ENCODE measurements at places on chromosomes 7 and 10.

- no peak for DNase-seq
Observed at GRCh38 chr10:105259201-105259600, 618.1 kb downstream of the SORCS3 start.

DNA sequence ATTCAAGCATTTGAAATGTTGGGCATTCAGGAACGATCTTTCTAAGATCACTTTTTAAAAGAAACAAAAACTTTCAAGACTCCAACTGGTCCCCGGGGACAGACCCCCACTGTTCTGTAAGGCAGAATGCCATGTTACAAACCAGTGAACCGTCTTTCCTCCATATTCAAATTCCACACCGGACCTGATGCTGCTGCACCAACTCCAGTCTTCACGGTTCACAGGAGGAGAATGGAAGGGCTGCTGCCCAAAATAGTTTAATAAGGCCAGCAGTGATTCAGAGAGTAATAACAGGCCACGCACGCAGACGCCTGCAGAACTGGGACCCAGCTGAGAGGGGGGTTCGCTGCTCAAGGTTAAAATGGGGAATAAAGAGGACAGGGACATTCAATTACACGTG, 47.2 kb downstream of the OSBPL3 start:
- DNase-seq = no peak

- peak; percentile 21 for DNase-seq
Observed at GRCh38 chr10:118543714-118544400, 51.6 kb downstream of the PRLHR start.

- no peak for DNase-seq
Observed at GRCh38 chr7:44275957-44276570, 49.3 kb downstream of the CAMK2B start.

GRCh38 chr7:32518534-32519140, 23.3 kb downstream of the AVL9 start:
- peak; percentile 42 for DNase-seq

DNA sequence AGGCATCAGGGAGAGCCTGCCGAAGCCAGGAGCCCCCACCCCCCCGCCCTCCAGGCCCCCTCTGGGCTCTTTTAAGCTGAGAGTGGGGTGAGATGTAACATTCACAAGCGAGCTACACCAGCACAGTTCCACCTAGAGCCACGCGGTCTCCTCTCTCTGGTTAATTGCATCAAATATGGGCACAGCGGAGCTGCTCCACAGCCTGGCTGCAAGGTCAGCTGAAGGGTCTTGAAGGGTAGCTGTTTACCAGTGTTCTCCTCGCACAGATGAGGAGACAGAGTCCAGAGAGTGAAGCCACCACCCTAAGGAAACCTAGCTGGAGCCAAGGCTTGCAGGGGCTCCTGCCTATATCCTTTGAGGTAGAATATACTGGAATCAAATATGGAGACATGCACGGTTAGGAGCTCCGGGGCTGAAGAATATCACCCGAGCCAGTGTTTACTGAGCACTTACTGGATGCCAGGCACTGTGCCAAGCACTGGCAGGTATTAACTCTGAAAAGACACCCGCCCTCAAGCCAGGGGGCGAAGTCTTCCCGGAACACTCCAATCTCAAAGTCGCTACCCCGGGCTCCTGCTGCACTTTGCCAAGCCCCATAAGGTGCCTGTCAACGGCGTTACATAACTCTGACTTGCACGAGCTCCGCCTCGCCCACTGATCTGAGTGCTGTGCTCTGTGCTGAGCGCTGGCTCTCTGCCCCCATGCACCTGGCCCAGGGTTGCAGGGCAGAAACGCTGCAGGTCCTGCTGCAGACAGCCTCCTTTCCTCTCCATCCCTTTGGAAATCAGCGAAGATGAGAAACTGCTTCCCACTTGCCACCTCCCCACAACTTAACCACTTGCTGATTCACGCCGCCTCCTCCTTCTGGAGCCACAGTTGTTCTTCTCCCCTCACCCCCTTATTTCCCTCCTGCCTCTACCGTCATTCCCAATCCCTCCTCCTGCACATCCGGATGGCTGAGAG, 5.4 kb downstream of the CHST15 start:
- DNase-seq = no peak

GRCh38 chr7:30688718-30689221, 6.5 kb upstream of the CRHR2 start:
- no peak for DNase-seq

DNA sequence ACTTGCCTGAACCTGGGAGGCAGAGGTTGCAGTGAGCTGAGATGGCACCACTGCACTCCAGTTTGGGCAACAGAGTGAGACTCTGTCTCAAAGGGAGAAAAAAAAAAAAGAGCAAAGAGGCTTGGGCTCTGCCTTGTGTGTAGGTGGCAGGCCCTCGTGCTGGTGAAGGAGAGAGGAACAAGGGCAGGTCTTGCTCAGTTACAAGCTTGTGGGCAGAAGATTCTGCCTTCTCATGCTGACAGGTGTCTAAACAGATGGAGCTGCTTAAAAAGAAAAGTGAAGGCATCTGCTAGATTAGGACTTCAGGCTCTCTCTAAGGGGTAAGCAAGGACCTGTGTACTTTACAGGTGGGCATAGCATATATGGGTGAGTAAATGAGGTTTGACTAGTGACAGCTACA, 65.5 kb upstream of the TRIM8 start:
- peak; percentile 68 for DNase-seq

DNA sequence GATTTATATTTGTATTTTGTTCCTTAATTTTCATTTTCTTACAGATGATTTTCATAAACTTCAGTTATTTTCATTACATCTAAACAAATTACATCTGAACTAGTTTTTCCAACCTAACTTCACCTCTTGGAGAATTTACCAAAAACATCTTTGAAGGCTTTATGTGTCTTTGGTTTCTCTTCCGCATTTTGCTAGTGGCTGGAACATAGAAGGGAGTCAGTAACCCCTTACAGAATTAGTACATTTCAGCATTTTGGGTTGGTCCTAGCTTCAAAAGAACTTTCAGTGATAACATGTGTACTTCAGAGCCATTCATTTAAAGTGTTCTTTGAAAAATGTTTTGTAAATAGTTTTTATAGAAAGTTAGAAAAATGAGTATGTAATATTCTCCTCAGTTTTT, 169.8 kb upstream of the MTPN start:
- DNase-seq = no peak

- no peak for DNase-seq
Observed at GRCh38 chr10:50316695-50317648, 65.7 kb upstream of the ASAH2 start.

- DNase-seq = no peak
Observed at GRCh38 chr7:17126413-17127268, 171.8 kb upstream of the AHR start.

- DNase-seq = no peak
Observed at GRCh38 chr7:72405418-72405817, 6.7 kb downstream of the CALN1 start.

GRCh38 chr7:39664057-39664456, 40.7 kb downstream of the RALA start:
- no peak for DNase-seq

Data from cerebellar cortex (tissue), 1 donor.